ENCODE measurements at places on chromosomes 1 and 21.

DNA sequence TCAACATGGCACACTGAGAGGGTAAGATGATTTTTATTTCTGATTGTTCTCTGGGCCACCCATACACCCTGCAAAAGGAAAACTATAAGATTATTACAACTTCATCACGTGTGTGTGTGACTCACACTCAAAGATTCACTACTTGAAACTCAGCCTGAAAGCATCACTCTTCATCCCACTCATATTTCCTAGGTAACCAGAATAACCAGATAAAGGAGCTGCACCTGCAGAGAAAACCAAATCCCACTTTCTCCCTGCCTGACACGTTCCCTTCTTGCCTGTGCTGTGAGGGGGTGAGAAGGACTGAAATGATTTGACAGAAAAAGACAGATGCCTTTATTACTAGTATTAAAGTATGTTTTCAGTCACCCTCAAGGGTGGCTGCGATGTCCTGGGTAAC, 131.6 kb downstream of the TGFBR3 start:
- no peak for DNase-seq

DNA sequence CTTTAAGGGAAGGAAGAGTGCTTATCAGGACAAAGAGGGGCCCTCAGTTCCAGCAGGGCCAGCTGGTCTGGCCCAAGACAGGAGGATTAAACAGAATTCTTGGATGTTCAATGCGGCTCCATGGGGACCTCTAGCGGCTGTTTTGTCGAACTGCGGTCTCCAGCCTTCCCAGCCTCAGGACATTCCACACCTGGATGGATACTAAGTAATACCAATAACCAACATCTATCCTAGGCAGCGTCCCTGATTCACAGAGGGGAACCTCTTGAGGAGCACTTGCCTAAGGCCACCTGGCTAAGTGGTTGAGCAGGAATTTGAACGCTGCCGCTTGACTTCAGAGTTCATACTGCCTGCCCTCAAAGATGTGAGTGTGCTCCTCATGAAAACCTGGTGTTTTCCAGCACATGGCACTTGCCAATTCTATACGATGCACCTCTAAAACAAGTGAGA, 15.5 kb upstream of the CD247 start:
- peak; percentile 83 for DNase-seq

DNA sequence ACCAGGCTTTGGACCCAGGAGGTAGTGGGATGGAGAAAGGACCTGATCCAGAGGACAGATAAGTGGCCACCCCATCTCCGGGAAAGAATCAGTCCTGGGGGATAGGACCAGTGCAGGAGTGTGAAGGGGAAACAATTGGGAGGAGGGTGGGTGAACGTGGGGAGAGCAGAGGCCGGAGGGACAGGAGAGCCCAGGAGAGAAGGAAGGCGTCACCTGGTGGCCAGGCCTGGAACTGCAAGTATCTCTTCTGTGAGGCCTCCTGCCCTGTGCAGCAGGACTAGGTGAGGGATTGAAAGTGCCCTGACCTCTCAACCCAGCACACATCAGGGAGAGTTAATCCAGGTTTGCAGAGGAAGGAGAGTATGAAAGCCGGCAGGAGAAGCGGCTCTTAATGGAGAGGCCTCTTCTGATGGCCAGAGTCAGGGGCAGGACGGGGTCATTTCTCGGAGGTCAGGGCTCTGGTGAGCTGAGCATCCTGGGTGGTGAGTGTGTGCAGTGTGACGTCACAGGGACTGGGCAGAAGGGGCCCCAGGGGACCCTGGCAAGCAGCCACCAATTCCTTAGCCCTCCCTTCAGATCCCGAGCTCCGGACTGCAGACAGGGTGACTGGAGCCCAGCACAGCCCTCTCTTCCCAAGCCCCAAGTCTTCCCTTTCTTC, 9.2 kb upstream of the LAD1 start:
- DNase-seq: peak; percentile 92

DNA sequence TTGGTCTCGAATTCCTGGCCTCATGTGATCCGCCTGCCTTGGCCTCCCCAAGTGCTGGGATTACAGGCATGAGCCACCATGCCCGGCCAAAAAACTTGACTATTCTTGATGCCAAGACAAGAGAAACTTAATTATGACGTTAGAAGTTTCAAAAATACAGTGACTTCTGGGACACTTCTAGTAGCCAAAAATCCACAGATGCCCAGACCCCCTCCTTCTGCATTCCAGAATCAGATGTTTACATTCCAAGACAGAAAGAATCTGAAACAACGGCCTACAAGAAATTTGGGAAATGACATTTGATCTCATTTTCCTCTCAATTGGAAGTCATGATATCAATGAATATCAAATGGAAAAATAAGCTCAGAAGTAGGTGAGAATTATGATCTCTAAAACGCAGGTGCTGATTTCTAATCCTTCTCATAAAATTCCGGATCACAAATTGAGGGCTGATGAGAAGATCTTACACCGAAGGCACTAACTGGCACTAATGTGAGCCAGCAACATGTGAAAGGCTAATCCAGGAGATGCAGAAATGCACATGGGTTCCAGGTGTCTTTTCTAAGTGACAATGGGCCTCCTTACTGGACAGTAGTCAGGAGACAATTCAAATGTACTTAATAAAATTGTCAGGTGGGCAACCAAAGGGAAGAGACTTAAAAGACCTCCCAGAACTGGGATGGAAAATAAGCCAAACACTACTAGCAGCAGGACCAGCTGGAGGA, 5.5 kb downstream of the RAB29 start:
- no peak for DNase-seq

DNA sequence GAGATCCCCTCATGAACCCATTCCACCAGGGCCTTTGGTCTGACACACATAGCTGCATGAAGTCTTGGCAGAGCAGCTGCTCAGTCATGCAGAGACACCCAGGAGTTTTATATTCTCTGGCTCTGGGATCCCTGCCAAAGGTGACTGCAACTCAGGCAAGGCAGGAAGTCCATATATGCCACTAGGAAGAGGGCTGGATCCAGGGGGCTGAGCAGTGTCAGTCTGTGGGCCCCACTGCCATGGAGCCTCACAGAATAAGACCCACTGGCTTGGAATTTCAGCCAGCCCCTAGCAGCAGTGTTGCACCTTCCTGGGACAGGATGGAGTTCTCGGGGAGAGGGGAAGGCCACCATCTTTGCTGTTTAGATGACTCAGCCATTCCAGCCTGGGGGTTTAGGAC, 199.7 kb downstream of the TBX15 start:
- DNase-seq: peak; percentile 7

DNA sequence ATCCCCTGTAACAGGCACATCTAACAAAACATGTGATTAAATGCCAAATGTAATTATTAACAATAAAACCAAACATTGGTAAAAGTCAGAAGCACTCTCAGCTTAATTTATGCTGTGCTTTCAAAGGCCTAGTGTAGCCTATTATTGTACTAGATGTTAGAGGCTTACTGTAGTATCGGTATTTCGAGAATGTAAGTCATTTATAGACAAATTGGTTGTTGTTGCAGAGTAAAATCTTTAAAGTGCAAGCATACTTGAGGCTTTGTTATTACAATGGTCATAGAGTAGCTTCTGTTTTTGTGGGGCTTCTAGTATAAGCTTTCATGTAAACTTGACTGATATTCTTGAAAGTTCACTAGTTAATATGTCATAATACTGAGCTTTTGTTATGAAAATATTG, 965.8 kb downstream of the PLA2G4A start:
- no peak for DNase-seq

GRCh38 chr1:45409276-45409675, 69.0 kb upstream of the MUTYH start:
- DNase-seq: no peak

- DNase-seq: peak; percentile 29
These were observed 410.1 kb upstream of the PLXNA2 start for GRCh38 chr1:208654241-208654640.

- DNase-seq: peak; percentile 76
These were observed 3.0 kb downstream of the OLFML3 start for GRCh38 chr1:113981962-113982931.

DNA sequence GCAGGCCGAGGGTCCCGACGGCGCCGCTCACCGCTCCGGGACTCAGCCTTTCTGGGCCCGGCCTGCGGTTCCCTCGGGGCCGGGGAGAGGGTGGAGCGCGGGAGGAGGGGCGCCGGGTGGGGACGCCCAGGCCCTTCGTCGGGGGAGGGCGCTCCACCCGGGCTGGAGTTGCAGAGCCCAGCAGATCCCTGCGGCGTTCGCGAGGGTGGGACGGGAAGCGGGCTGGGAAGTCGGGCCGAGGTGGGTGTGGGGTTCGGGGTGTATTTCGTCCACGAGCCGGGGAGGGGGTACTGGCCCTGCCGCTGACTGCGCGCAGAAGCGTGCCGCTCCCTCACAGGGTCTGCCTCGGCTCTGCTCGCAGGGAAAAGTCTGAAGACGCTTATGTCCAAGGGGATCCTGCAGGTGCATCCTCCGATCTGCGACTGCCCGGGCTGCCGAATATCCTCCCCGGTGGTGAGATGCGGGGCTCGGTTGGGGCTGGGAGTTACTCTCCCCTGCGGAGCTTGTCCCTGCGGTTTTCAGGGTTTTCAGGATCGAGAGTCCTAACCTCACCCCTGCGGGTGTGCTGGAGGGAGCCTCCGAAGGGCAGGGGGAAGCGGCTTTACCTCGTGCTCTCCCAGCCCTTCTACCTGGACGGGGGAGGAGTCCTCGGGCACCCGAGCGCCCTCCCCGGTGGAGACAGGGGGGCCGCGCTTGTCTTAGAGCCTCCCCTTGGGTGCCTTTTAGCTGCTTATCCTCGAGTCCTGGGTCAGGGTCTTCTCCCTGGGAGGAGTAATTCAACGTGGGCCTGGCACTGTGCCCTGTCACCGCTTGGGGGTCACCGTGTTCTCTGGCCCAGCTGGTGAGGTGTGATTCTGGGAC, 2.1 kb downstream of the SAMD11 start:
- DNase-seq: peak; percentile 73

- DNase-seq: no peak
These were observed 16.0 kb upstream of the PLEKHG5 start for GRCh38 chr1:6507461-6507911.

DNA sequence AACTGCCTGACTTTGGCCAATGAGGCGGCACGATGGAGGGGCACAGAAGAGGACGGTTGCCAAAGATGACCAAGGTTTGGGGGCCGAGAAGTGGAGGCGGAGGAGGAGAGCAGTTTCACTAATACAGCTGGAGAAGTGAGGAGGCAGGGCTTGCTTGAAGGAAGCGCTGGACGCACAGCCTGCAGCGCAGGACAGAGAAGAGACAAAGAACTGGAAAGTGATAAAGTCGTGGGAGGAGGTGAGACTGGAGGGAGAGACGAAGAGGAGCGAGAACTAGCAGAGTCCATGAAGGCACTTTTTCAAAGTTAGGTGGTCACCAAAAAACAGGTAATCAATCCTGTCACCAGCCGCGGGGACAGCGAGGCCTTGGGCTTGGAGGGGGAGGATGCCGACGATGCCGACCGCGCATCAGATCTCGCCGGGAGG, 771 bp downstream of the PACC1 start:
- DNase-seq: peak; percentile 23

DNA sequence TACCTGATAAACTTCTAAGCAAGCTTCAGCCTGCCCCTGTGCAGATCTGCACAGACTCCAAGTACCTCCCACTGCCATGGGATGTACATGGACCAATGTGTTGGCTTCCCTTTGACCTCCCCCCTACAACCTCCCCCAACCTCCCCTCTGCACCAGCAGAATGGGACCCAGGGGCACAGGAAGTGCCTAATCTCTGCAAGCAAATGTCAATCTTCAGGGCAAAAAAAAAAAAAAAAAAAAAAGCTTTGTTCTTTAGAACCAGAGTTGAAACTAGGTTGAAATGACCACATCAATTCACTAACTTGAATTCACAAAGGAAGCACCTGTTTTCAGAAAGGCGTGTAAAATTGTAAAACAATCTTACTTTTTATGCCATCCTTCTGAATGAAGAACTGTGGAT, 53.9 kb upstream of the TIAM1 start:
- no peak for DNase-seq

- no peak for DNase-seq
These were observed 108.2 kb downstream of the LTN1 start for GRCh38 chr21:28884481-28884880.

DNA sequence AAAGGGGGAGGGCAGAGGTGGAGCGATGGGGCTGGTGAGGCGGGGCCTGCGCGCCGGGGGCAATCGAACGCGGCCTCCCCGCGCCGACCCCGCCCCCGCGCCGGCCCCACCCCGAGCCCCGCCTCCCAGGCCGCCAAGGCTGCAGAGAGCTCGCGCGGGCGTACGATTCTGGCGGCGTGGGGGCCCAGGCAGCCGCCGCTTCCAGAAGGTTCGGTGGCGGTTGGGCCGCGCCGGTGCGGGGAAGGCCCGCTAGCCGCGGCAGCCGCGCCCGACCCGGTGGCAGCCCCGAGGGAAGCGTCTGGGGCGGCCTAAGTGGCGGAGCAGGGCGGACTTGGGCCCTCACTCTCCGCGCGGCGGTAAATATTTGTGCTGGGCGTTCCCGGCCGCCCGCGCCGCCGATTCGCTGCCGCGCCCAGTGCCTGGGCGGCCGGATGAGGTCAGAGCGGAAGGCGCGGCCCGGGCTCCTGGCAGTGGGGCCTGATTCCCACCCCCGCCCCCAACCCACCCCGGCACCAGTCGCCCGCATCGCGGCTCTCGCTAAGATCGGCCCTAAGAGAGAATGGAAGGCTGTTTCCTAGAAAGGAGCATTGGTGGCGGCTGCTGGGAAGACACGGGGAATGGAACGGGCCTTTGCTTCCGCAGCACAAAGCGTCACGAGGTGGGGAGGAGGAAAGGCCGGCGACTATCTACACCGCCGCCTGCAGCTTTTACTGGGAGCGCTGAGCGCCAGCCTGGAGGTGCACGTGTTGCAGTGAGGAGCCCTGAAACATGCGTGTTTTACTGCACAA, at the start of gene ACOT7:
Gene ACOT7 (minus strand): TSS at position 368 of the 788 bp plus-strand sequence. CDS start 368 bp downstream, outside the sequence.
- peak; percentile 96 for DNase-seq

DNA sequence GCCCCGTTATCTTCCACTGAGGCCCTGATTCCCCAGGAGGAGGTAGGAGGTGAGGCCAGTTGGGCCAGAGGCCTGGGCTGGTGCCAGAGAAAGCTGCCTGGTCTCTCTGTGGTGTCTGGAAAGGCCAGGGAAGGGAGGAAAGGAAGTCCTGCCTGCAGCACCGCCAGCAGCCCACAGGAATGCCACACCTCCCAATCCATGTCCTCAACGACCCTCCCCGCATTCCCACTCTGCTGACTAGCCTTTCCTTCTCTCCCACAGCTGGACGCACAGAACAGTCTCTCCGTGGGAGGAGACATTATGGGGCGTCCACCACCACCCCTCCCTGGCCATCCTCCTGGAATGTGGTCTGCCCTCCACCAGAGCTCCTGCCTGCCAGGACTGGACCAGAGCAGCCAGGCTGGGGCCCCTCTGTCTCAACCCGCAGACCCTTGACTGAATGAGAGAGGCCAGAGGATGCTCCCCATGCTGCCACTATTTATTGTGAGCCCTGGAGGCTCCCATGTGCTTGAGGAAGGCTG, 18.0 kb downstream of the CSF1 start:
- peak; percentile 37 for DNase-seq

- DNase-seq: no peak
These were observed 931 bp downstream of the FUBP1 start for GRCh38 chr1:77977989-77978292.

DNA sequence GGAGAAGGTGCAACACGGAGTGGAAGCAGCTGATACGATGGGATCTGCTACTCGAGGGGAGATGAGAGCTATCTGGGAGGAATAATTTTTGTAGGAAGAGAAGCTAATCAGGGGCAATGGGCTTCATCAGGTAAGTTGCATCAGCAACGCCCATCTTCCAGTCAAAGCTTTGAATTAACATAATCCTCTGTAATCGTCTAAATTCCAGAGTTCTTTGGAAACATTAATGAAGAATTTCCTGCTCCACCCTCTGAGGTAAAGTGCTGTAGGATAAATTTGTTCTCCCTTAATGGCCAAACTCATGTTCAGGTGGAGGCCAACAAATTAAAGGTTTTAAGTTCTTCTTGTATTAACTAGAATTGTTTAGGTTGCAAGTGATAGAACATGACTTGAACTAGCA, 94.0 kb upstream of the KAZN start:
- no peak for DNase-seq

All from hepatocyte (in vitro differentiated cells).